ENCODE measurements at places on chromosomes 2 and 18.

GRCh38 chr2:160207804-160208654 is 8.0 kb upstream of the ITGB6 start:
- DNase-seq, result peak; percentile 18

GRCh38 chr2:199603721-199604291 is 146.1 kb upstream of the SATB2 start:
- DNase-seq, result no peak

GRCh38 chr2:25276569-25277465 is 64.9 kb downstream of the DNMT3A start:
- DNase-seq, result no peak

GRCh38 chr2:75707901-75708300 is 2.8 kb downstream of the GCFC2 start:
- no peak for DNase-seq

- no peak for DNase-seq
Measured at GRCh38 chr2:183740241-183740640, 616.0 kb downstream of the NUP35 start.

DNA sequence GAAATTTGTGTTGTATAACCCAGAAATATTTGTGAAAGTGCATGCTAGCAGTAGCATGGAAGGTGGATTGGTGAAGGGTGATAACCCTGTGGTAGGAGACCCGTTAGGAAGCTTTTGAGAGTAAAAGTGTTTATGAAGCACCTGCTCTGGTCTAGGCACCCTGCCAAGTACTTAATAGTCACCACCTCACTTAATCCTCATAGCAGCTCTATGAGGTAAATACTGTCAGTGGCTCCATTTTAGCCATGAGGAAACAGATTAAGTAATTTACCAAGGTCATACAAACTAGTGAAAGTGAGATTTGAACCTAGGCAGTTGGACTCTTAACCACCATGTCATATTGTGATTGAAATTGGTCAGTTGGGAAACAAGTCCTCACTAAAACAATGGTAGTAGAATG is 66.8 kb downstream of the TET3 start:
- no peak for DNase-seq

DNA sequence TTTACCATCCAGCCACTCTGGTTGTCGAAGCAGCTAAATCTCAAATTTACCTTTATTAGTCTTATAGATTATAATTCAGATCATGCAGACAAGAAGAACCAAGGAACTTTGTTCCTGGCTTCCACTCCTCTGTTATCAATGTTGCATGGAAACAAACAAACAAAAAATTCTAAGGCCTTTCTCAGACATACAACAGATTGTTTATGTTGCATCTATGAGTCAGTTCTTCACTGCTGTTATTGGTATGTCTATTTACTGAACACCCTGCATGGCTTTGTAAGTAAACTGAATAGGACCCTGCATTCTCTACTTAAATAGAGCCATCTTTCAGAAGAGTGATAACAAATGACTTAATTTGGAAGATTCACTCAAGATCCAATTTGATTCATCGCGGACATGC is 1.6 kb upstream of the ANKRD44 start:
- no peak for DNase-seq

- DNase-seq, result no peak
Measured at GRCh38 chr2:129587426-129588064, 391.9 kb upstream of the RAB6C start.

- no peak for DNase-seq
Measured at GRCh38 chr2:178105566-178105965, 6.7 kb upstream of the RBM45 start.

- DNase-seq, result no peak
Measured at GRCh38 chr2:240205772-240206171, 65.3 kb upstream of the OTOS start.

- DNase-seq, result no peak
Measured at GRCh38 chr2:102736110-102736409, 25.8 kb upstream of the TMEM182 start.

DNA sequence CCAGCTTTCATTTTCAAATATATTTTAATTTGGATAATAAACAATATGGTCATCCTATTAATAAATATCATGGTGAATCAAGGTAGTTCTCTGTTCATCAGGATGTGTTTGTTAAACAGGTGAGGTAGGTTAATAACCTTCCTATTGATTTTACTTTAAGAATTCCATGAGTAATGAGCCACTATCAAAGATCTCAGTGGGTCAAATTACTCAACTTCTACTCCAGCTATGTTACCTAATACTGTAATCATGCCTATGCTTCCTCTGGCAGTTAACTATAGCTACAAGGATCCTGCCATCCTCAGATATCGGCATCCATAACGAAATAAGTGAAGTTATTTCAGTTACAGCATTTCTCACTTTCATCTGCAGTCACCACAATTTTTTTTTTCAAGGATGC is 289.6 kb upstream of the SLC8A1 start:
- DNase-seq, result no peak

Measured in SK-N-DZ (cell line).